GDM1 (cell line): ENCODE measurements at places on chromosomes 13 and 19.

- no peak for DNase-seq
These were observed 30.8 kb upstream of the LRCH1 start for GRCh38 chr13:46521921-46522747.

- no peak for DNase-seq
These were observed 64.2 kb upstream of the GTF2F2 start for GRCh38 chr13:45055902-45056648.

DNA sequence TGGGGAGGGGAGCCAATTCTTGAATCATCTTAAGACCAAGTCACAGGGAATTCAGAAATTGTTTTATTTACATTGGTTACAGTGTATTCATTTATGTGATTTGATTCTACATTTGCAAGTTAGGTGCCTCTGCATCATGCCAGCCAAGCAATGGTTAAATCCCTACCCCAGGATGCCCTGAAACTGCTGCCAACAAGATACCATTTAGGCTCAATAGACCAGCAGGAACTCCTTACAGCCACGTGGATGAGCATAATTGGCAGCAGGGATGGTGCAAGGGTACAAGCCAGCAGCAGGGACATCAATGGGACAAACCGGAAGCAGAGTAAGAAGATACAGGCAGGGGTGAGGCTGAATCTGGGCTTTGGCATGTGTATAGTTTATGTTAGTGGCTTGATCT, 72.4 kb upstream of the NBEA start:
- no peak for DNase-seq

GRCh38 chr19:42028304-42029216, 34.5 kb upstream of the ATP1A3 start:
- DNase-seq, result no peak

DNA sequence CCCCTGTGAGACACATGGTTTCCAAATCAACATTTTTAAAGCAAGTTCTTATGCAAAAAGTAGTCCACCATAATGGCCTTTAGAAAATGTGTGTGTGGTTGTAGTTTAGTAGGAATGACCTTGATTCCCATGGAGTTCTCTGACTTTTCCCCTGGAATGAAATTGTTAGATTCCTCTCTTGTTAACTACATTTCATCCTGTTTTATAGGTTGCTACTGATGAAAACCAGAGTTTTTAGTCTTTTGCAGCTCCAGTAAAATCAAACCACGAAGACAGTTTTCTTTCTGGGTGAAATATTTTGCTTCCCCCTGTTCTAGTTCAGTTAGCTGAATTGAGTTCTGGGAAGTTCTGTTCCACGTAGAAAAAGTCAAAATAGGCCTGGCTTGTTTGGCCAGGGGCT, 107.7 kb downstream of the RAB20 start:
- no peak for DNase-seq

GRCh38 chr19:32869966-32870573, 503 bp upstream of the SLC7A9 start:
- DNase-seq, result no peak

DNA sequence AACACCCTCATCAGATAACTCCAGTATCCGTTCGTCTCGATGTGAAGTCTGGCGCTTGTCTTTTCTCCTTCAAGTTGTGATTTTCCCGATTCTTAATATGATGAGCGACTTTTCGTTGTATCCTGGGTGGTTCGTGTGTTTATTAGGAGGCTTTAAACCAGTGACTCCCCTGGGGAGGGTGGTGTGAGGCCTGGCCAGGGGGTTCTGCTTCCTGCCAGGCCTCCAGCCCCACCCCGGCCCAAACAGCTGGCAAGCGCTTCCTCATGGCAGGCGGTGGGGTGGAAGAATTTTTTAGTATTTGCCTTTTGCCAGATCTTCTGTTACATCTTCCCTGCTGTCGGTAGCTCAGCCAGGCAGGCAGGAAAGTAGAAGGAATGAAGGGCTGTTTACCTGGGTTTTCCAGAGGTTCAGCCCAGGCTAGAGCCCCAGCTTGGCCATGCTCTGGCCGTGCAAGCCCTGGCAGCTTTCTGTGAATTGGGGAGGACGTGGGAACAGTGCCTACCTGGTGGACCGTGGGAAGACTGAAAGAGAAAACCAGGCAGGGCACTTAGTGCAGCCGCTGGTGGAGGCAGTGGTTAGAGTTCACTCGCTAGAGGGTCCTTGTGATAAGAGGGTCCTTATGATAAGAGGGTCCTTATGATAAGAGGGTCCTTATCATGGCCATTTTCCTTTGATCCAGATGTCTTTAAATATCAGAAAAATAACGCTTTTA, 37.7 kb upstream of the DCUN1D2 start:
- no peak for DNase-seq

GRCh38 chr13:109821103-109821502, 34.7 kb upstream of the IRS2 start:
- no peak for DNase-seq

DNA sequence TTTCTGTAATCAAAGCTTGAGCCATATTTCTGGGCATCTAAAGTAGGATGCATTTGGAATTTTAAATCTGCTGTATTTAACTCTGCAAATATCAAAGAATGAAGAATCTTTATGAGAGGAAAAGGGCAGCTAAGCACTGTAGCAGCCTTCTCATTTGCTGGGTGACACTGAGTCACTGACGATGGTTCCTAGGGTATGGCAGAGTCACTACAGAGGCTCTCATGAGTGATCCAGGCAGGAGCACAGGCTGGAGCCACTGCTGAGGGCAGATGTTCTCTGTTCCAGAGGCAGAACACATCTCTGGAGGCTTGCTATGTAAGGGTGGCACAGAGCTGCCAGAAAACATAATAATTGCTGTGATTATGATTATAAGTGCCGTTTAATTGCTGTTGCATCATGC, 340.7 kb upstream of the HTR2A start:
- no peak for DNase-seq

DNA sequence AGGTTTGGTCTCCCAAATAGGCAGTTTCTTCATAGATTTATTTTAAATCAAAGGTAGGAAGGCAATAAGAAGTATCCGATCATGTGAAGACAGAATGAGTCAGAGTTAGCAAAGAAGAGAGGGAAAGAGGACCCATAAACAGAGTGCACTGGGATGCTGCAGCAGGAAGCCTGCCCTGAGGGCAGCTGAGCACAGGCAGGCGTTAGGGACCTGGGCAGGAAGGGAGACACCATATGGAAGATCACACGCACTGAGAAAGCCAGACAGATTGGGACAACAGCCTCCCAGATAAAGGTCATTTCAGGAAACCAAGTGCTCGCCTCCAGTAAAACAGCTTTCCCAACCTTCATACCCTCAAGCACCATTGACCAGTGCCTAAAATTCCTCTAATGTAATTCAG, 598.0 kb downstream of the EFNB2 start:
- no peak for DNase-seq

DNA sequence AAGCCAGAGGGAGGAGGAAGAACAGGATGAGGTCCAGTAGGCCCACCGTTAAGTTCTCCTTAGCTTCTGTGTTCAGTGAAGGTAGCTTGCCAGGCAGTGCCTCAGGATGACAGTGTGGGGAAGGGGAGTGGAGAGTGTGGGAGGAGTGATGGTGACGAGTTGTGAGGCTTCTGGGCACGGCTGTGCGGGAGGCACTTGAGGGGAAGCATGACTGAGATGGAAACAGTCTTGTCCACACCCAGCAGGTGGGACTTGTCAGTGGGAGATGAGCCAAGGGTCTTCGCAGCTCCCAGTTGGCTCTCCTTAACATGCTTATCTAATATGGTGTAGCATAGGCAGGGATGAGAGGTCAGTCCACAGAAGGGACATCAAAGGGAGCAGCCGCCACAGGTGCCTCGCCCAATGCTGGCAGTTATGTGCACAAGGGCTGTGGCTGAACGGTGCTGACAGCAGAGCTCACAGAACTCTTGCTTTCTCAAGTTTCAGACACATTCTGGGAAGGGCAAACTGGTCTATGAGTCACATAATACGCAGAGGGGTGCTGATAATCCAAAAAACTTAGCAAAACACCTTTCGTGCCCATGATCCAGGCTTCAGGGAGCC, 47.5 kb downstream of the OXGR1 start:
- DNase-seq, result no peak

- DNase-seq, result no peak
These were observed 19.5 kb downstream of the WDFY2 start for GRCh38 chr13:51603716-51604115.

DNA sequence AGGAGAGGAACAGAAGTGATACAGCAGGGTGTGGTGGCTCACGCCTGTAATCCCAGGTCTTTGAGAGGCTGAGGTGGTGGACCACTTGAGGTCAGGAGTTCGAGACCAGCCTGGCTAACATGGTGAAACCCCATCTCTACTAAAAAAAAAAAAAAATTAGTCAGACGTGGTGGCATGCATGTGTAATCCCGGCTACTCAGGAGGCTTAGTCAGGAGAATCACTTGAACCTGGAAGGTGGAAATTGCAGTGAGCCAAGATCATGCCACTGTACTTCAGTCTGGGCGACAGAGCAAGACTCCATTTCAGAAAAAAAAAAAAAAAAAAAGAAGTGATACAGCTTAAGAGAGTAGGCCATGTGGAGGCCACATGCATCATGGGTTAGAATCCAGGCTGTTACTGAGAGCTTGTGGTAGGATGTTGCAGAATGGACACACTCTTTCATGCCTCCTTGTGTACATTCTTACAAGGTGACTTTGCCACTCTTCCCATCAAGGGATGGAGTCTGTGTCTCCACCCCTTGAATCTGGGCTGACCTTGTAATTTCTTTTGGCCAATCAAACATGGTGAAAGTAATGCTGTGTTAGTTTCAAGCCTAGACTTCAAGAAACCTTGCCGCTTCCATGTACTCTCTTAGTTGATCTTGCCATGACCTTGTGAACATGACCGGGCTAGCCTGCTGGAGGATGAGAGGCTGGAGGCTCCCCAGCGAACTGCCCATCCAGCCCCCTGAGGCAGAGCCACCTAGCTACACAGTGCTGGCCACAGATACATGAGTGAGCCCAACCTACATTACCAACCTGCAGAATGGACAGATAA, 12.3 kb downstream of the FAM187B start:
- DNase-seq, result no peak

DNA sequence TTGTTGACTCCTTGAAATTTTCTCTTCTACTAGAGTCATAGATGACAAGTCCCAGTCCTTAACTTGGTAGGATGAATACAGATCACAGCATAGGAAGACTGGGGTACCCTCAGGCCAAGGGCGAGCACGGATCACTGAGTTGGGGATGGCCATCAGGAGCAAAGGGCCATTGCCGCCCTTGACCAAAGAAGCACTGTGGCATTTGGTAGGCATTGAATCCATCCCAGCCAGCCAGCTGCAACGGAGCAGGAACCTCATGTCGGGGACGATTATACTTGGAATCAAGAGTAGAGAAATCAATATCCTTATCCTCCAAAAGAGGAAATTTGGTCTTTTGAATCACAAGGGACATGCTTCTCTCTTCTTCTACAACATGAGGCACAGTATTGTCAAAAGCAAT, 50.1 kb upstream of the ZNF573 start:
- no peak for DNase-seq

DNA sequence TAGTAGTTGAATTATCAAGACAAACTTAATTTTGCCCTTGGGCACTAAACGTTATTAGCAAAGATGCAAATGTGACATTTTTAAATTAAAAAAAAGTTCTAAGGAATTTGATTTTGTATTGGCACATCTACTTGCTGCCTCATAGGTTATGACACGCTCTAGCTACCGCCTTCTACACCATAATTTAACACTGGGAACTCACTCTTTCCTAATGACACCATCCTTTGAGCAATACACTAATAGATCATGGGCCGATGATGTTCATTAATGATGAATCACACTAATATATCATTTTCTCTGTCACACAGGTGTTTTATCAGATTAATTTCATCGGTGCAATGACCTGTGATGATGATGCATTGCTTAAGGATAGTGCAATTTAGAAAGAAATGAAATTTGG, 528.8 kb upstream of the PCDH9 start:
- no peak for DNase-seq

GRCh38 chr13:19834704-19835103, 28.7 kb downstream of the ZMYM5 start:
- no peak for DNase-seq

DNA sequence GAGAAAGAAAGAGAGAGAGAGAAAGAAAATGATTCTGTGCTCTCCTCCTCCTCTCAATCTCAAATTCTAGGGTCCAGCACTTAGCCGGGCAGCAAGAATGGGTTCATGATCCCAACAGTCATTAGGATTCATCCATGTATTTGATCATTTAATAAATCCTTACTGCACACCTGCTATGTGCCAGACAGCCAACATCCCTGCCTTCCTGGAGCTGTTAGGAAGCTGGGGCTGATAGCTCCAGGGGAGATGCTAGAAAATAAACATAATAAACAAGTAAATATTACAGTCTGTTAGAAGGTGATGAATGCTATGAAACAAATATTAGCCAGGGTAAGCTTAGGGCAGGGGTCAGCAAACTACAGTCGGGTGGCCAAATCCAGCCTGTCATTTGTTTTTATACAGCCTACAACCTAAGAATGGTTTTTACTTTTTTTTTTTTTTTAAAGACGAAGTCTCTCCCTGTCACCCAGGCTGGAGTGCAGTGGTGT, 9.9 kb upstream of the ACP7 start:
- no peak for DNase-seq

DNA sequence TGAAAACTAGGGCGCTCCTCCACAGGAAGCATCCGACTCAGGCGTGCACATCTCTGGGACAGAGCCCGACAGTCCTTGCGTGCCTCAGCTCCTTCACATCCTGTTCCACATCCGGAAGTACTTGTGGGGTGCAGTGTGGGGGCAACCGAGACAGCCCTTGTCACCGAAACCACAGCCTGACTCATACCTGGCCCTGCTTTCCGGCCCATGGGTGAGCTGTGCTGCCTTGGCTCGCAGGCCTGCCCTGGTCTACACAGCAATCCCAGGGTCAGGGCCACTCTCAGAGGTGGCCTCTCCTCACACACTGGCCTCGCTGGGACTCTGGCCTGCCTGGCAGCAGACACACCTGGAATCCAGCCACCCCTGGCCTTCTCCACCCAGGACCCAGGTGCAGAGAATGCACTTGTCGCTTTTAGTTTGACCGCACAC, 100.4 kb downstream of the STK24 start:
- DNase-seq, result peak; percentile 88
